ENCODE measurements at places on chromosomes 4 and X.

- H3K27me3 ChIP-seq: peaks cover 3% of the 10 kb centered on the region
- H3K4me1 ChIP-seq: peaks cover 47% of the 10 kb centered on the region
- H3K4me3 ChIP-seq: no peak overlapping the region
- H3K36me3 ChIP-seq: peaks cover 2% of the 10 kb centered on the region
- H3K27ac ChIP-seq: peak overlapping the region; percentile 3
These were observed 219.0 kb upstream of the PSAPL1 start for GRCh38 chr4:7653510-7654369.

DNA sequence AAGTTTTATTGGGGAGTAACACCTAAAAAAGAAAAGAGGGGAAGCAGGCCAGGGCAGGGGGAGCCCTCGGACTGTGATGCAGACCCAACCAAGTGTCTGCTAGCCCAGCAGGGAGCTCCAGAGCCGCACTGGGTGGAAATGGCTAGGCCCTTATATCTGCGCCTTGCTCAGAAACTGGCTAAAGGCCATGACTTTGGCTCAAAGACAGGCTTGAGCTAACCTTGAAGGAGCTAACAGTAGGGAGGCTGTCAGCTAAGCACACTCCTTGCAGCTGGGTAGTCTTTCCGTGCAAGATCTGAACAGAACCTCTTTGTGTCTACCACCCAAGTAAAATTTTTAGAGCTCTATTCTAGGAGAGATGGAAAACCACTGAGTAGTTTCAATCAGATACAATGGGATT lies 43.0 kb downstream of the SEPSECS start:
- H3K4me1 ChIP-seq: no peaks in the 10 kb centered on the region
- H3K4me3 ChIP-seq: no peak overlapping the region
- H3K27ac ChIP-seq: no peak overlapping the region
- no peaks in the 10 kb centered on the region for H3K27me3 ChIP-seq

DNA sequence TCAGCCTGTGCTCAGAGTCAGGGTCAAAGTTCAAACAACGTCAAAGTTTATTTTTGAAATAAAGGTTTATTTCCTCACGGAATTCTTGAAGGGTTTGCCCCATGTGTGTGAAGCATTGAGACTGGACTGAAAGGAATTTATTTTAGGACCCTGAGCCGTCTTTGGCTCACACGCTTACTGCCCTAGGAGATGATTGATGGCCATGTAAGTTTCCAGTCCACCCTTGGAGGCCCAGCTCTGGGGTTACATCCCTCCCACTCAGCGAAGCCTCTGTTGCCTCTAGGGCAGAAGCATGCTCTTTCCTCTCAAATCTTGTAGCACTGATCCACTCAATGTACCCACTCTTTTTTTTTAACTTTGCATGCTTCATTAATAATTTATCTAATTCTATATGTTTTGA lies 4.5 kb upstream of the NHSL2 start:
- DNase-seq: no peak
- no peaks in the 10 kb centered on the region for H3K36me3 ChIP-seq
- H3K27ac ChIP-seq: no peak overlapping the region
- H3K4me1 ChIP-seq: no peaks in the 10 kb centered on the region

GRCh38 chr4:88706574-88706973 lies 8.9 kb upstream of the NAP1L5 start:
- DNase-seq: no peak
- peaks cover 31% of the 10 kb centered on the region for H3K36me3 ChIP-seq
- H3K4me3 ChIP-seq: no peak overlapping the region
- no peaks in the 10 kb centered on the region for H3K27me3 ChIP-seq
- no peak overlapping the region for H3K27ac ChIP-seq

DNA sequence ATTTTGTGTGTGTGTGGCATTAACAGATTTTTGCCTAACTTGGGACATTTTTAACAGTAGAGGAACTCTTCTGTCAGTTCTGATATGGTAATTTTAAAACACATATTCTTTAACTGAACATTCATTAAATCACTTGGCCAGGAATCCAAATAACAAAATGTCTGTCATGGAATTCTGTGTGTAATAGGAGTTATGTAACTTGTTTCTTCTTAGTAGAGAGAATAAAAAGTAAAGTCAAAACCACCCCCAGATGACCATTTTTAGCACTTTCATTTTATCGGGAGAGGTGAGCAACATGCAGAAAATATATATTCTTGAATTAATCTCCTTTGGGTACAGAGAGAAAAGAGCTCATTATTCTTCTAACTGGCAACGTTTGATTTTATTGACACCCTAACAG lies 1740.3 kb downstream of the STIM2 start:
- H3K27ac ChIP-seq: no peak overlapping the region
- DNase-seq: no peak
- H3K36me3 ChIP-seq: no peaks in the 10 kb centered on the region
- H3K4me3 ChIP-seq: no peak overlapping the region

DNA sequence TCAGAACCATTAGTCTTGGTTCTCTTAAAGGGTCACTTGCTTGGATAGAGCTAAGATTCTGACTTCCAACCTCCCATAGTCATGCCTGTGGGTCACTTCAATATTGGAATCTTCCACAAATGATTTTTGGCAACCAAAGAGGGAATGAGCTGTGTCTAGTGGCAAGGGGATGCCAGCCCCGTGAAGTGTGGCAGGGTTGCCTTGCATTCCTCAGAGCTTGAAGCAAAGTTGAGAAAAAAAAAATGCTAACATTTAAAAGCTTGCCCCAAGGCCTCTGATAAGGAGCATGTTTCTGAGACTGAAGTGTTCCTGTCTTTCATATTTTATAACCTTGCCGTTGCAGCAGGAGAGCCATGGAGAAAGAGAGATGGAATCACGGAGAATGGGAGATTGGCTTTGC lies 120.2 kb downstream of the PAPSS1 start:
- H3K4me3 ChIP-seq: no peak overlapping the region
- peaks cover 5% of the 10 kb centered on the region for H3K27me3 ChIP-seq
- no peak overlapping the region for H3K27ac ChIP-seq
- no peak for DNase-seq

- no peak overlapping the region for H3K27ac ChIP-seq
- no peaks in the 10 kb centered on the region for H3K4me1 ChIP-seq
- no peak overlapping the region for H3K4me3 ChIP-seq
- no peaks in the 10 kb centered on the region for H3K27me3 ChIP-seq
- no peaks in the 10 kb centered on the region for H3K36me3 ChIP-seq
These were observed 219.4 kb upstream of the RADX start for GRCh38 chrX:106392346-106392745.

GRCh38 chr4:101141230-101141629 lies 206.1 kb downstream of the PPP3CA start:
- DNase-seq: no peak
- no peaks in the 10 kb centered on the region for H3K36me3 ChIP-seq
- no peak overlapping the region for H3K4me3 ChIP-seq
- H3K4me1 ChIP-seq: peaks cover 5% of the 10 kb centered on the region

GRCh38 chrX:132836471-132836870 lies 122.0 kb downstream of the HS6ST2 start:
- H3K27me3 ChIP-seq: peaks cover 8% of the 10 kb centered on the region
- DNase-seq: no peak
- no peak overlapping the region for H3K4me3 ChIP-seq
- no peaks in the 10 kb centered on the region for H3K4me1 ChIP-seq
- H3K36me3 ChIP-seq: no peaks in the 10 kb centered on the region

- H3K36me3 ChIP-seq: no peaks in the 10 kb centered on the region
- no peaks in the 10 kb centered on the region for H3K4me1 ChIP-seq
- H3K27ac ChIP-seq: no peak overlapping the region
- DNase-seq: no peak
These were observed 782.5 kb upstream of the INTU start for GRCh38 chr4:126850286-126850685.

GRCh38 chr4:1500231-1500965 lies 94.2 kb upstream of the NKX1-1 start:
- no peak for DNase-seq
- no peak overlapping the region for H3K4me3 ChIP-seq
- H3K4me1 ChIP-seq: no peaks in the 10 kb centered on the region
- no peaks in the 10 kb centered on the region for H3K36me3 ChIP-seq
- H3K27me3 ChIP-seq: no peaks in the 10 kb centered on the region

DNA sequence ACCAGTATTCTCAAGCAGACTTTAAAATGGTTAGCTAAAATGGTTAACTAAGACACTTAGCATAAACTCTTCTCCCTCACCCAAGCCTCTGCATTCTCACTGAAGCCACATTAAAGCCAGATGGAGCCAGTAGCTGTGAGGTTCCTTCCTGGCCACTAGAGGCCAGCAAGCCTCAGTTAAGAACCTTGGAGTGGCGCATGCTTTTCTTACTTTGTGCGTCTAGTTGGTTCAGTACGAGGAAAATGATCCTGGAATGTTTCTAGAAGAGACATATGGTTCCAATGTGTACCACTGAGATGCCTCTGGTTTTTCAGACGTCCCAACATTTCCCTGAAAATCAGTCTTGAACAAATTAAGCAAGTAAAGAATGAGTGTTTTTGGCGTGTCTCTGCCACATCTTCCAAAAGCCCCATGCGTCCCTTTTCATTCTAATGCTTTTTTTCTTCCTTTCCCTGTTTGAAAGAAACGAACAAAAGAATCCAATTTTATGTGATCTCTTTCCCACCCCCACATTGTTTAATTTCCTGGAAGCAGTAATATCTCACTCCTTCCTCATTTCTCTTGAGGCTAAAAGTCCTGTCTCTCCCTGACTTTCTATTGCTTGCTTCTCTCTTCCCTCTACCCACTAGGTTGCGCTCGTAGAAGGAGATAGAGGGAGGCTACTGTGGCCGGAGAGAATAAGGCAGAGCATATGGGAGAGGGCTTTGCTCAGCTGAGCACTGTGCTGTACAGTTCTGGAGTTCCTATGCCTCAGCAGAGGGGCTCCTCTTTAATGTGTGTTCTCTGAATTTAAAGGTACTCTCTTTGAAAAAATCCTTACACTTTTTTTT lies 82.9 kb upstream of the TAB3 start:
- no peaks in the 10 kb centered on the region for H3K36me3 ChIP-seq
- peak overlapping the region; percentile 27 for H3K4me3 ChIP-seq
- H3K4me1 ChIP-seq: peaks cover 12% of the 10 kb centered on the region
- no peaks in the 10 kb centered on the region for H3K27me3 ChIP-seq

- H3K27ac ChIP-seq: no peak overlapping the region
- no peaks in the 10 kb centered on the region for H3K4me1 ChIP-seq
- peaks cover 3% of the 10 kb centered on the region for H3K27me3 ChIP-seq
- no peaks in the 10 kb centered on the region for H3K36me3 ChIP-seq
- no peak for DNase-seq
- H3K4me3 ChIP-seq: no peak overlapping the region
These were observed 83.6 kb upstream of the TMEM33 start for GRCh38 chr4:41851621-41852020.

DNA sequence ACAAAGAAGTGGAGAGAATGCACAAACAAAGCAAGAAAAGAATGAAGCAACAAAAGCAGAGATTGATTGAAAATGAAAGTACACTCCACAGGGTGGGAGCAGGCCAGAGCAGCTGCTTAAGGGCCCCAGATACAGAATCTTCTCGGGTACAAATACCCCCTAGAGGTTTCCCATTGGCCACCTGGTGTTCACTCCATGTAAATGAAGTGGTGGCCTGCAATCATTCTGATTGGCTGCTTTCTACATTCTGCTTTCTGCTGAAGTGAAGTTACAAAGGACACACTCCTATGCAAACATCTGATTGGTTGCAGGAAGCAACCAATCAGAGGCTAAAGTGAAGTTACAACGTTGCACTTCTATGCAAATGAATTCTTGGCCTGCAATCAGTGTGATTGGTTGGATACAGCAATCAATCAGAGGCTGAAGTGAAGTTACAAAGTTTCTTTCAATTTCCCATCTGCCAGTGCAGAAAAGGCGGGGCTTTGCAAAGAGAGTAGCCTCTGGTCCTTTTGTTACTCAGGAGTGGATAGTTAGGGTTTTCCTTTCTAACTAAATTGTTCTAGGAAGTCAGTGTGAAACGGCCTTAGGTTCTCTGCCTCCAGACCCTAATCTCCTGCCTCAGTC lies 19.0 kb upstream of the GPC4 start:
- no peak overlapping the region for H3K4me3 ChIP-seq
- no peak for DNase-seq
- H3K27ac ChIP-seq: no peak overlapping the region
- H3K27me3 ChIP-seq: no peaks in the 10 kb centered on the region
- no peaks in the 10 kb centered on the region for H3K4me1 ChIP-seq
- no peaks in the 10 kb centered on the region for H3K36me3 ChIP-seq

DNA sequence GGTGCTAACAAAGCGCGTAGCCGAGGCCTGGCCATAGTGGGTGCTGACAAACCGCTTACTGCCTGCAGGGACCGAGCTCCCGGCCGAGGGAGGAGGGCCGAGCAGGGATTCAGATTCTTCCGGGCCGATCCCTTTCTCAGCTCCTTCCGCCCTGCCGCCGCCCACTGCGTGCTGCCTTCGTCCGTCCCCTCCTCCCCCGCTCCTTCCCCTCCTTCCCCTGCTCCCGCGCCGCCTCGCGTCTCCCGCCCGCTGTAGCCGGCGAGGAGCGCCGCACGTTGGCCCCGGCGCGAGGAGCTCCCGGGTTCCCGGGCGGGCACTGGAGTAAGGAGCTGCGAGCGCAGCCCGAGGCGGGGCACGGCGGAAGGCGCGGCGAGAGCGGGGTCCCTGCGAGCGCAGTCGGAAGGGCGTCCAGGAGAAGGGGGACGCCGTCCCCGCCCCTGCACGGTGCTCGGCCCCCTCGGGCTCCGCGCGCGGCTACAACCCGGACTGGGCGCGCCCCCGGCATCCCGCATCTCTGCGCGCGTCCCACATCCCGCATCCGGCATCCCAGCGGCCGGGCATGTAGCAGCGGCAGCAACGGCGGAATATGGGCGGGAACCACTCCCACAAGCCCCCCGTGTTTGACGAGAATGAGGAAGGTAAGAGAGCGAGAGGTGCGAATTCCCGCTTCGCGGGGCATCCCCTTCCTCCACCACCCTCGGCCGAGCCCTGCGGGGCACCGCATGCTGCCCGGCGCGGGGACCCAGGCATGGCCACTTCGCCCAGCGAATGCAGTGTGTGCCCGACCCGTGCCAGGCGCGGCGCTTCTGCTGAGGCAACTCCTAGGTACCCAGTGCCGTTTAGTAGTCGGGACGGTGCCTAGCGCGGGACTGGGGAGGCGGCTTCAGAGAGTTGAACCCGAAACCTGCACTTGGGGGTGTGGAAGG lies at the start of gene STK32B:
Gene STK32B, plus strand, starts transcription at position 203 of the 926 bp plus-strand sequence.
- H3K4me3 ChIP-seq: peak within 1 kb of the TSS; percentile 61
- no peak within 1 kb of the TSS for H3K27ac ChIP-seq
- H3K4me1 ChIP-seq: peaks cover 16% of the 10 kb centered on the region
- no peaks in the 10 kb centered on the region for H3K36me3 ChIP-seq
- H3K27me3 ChIP-seq: peaks cover 37% of the 10 kb centered on the region
- DNase-seq: peak; percentile 62

DNA sequence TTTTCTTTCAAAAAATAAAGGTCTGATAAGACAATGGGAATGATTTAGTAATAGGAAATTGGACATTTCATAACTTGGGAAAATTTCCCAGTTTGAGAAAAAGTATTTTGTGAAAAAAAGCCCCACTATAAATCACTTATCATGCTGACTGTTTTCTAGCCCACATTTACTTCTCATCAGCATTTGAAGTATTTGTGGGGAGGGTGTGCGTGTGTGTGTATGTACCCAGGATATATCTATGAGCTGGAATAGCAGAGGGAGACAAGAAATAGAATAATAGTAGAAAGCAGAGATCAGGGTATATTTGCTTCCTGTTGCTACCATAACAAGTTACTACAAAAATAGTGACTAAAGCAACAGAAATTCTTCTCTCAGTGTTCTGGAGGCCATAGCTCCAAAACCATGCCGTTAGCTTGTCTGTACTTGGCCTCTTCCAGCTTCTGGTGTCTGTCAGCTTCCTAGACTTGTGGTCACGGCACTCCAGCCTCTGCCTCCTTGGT lies 139.8 kb downstream of the PTTG2 start:
- H3K4me3 ChIP-seq: no peak overlapping the region
- no peak for DNase-seq
- peaks cover 9% of the 10 kb centered on the region for H3K4me1 ChIP-seq
- peaks cover 58% of the 10 kb centered on the region for H3K36me3 ChIP-seq
- H3K27me3 ChIP-seq: no peaks in the 10 kb centered on the region
- H3K27ac ChIP-seq: peak overlapping the region; percentile 19

- no peak overlapping the region for H3K4me3 ChIP-seq
- H3K27me3 ChIP-seq: no peaks in the 10 kb centered on the region
- H3K36me3 ChIP-seq: no peaks in the 10 kb centered on the region
These were observed 54.5 kb upstream of the GRIA2 start for GRCh38 chr4:157165935-157166610.
